ENCODE measurements at places on chromosomes 2 and 18.
A peak's percentile ranks its signal among the peaks of the same experiment; 100 is the strongest.

DNA sequence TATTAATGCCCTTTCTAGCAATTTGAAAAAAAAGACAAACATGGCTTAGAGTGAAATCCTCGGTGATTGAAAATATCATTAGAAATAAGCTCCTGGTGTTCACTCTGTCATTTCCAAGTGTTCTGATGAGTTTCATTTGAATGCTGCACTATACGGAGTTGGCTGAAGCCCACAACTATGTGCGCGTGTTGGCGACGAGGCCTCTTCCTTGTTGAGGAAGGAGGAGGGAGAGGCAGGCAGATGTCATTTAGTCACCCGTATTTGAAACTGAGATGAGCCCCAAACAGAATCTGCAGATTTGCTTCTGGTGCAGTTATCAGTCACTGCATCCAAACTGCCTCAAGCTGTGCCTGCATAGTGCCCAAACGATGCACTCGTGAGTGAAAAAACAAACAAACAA lies 23.5 kb upstream of the SKOR2 start:
- no peak for DNase-seq

GRCh38 chr2:150370561-150370960 lies 116.9 kb downstream of the RND3 start:
- DNase-seq: no peak

DNA sequence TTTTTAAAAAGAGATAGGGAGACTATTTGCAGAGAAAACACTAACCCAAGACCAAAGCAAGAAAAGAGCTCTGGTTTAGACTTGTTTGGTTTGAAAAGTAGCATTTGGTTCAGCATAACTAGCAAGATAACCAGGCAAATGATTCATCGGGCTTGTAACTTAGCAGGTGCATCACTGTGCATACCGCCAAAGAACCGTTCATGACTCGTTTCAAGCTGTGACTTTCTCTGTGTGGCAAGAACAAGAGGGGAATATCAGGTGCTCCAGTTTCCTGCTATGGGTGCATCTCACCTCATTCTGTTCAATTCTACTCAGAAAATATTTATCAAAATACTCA lies 244.9 kb downstream of the ETAA1 start:
- DNase-seq: no peak

DNA sequence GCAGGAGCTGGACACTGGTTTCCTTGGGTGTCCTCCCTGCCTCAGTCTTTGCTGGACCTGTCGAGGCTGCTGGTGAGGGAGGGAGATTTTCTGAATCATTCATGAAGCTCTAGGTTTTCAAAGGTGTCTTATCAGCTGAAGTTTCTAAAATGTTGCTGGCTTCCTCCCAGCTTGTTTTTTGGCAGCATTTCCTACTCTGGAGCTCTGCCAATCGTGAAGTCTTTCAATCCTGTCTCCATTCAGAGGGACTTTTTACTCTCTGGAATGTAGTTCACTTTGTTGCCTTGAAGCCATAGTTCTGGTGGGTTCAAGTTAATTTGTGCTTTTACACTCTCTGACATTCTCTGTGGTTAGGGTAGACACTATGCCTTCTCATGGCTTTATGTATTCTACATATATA lies 23.9 kb downstream of the SNTG2 start:
- no peak for DNase-seq

GRCh38 chr2:239014458-239015217 lies 166.8 kb downstream of the TWIST2 start:
- DNase-seq: no peak

DNA sequence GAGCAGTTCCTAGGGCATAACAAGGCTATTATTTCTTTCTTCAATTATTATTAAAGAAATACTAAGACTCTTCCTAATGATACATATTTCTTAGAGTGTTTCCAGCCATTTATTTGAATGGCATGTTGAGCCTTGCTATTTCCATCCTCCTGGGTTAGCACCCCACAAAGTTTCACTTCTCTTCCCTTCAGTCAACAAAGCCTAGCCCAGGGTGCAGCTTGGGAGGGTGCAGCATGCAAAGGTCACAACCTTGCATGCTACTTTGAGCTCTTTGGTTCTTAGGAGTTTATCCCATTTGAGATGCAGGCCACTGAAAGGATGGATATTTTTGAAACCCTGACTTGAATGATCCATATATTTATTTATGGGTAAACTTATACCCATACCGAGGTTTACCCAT lies 454.4 kb upstream of the MEIS1 start:
- no peak for DNase-seq

GRCh38 chr2:25207078-25207545 lies 38.7 kb upstream of the POMC start:
- DNase-seq: no peak

DNA sequence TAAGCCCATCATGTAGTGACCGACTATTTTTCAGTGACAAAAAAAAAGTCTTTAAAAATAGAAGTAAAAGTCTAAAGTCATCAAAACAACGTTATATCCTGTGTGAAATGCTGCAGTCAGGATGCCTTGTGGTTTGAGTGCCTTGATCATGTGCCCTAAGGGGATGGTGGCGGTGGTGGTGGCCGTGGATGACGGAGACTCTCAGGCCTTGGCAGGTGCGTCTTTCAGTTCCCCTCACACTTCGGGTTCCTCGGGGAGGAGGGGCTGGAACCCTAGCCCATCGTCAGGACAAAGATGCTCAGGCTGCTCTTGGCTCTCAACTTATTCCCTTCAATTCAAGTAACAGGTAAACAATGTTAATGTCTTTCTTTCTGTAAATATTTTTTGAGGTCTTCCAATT lies at the start of gene CD28:
CD28 (plus strand) TSS at position 237 of the 400 bp plus-strand sequence; CDS start at position 295, 58 bp downstream.
- peak; percentile 71 for DNase-seq

- DNase-seq: no peak
Observed at GRCh38 chr2:130371723-130372054, 15.8 kb downstream of the PTPN18 start.

DNA sequence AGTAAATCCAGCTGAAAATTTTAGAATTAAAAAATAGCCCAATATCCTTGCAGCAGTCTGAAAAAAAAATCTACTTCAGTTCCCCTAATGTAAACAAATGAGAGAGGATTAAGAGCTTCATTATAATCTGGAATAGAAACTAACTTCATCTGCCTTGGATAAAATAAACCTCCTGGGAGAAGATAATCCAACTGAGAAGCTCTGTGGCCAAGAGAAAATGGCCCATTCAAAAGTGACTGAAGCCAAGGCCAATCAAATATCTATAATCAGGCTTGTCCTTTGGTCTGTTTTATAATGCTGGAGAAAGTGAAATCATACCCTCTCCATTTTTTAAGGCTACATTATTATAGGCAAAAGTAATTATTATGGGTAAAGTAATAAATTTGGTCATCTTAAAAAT lies 110.0 kb downstream of the NEB start:
- DNase-seq: no peak

DNA sequence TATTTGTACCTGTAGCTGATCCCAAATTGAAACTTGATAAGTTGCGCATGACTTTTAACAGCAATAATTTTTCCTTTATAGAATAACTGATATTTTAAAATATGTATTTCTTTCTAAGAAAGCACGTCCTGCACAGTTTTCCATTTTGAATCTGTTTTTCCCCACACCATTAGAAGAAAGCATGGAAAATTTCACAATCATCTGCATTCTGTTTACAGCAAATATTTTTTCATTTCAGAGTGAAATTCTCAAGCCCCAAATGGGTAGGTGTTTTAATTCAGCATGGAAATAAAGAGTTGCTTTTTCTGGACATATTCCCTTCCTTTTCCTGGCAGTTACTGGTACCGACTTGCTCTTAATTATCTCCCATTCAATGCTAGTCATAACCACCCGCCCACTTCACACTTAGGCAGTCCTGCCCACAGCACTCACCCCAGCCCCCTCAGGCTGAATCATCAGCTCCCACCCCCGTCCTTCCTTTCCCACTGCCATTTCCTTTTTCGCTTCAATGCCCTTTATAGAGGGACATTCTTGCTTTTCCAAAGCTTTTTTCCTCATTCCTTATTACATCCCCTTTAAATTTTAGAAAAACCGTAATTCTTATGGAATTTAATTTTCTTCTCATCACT lies 89.2 kb upstream of the GLS start:
- no peak for DNase-seq
